Hematopoietic multipotent progenitor cell treated with erythropoietin and hydrocortisone succinate and interleukin-3 and kit ligand, for 17 days (in vitro differentiated cells): ENCODE measurements at places on chromosomes 1 and 21.

GRCh38 chr1:193662030-193662429, 475.6 kb upstream of the B3GALT2 start:
- DNase-seq = no peak

DNA sequence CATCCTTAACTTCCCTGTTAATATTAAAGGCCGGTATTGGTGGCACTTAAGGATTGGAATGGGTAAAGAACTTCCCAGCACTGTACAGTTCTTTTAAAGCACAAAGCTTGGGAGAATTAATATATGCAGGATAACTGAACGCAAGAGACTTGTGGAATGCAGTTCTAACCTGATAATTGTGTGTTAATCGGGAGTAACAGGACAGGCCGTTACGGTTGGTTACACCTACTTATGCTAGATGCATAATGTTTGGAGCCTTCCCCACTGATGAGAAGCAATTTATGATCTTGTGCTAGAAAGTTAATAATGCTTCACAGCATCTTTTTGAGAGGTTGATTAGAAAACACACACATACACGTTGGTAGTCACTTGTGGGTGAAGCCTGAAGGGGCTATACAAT, 7.0 kb downstream of the CHTOP start:
- DNase-seq = no peak

GRCh38 chr1:236623371-236624166, 19.3 kb upstream of the HEATR1 start:
- DNase-seq = no peak

DNA sequence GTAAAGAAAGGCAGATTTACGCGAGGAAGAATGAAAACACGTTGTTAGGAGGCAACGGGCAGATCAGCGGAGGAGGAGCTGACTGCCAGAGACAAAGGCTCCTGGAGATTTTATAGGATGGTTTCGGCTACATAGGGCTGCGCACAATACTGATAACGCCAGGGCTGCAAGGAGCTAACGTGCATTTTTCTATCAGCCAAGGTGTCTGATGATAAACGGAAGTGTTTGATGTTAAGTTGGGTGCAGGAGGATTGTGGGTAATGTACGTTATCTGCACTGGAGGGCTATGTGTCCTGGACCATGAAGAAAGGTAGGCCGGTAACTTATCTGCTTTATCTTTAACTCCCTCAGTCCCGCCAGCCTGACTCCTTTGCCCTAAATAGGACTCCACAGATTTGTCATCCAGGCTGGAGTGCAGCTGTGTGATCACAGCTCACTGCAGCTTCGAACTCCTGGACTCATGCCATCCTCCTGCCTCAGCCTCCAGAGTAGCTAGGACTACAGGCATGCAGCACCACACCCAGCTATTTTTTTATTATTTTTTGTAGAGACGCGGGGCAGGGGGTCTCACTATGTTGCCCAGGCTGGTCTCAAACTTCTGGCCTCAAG, 29.6 kb downstream of the SETD4 start:
- no peak for DNase-seq

DNA sequence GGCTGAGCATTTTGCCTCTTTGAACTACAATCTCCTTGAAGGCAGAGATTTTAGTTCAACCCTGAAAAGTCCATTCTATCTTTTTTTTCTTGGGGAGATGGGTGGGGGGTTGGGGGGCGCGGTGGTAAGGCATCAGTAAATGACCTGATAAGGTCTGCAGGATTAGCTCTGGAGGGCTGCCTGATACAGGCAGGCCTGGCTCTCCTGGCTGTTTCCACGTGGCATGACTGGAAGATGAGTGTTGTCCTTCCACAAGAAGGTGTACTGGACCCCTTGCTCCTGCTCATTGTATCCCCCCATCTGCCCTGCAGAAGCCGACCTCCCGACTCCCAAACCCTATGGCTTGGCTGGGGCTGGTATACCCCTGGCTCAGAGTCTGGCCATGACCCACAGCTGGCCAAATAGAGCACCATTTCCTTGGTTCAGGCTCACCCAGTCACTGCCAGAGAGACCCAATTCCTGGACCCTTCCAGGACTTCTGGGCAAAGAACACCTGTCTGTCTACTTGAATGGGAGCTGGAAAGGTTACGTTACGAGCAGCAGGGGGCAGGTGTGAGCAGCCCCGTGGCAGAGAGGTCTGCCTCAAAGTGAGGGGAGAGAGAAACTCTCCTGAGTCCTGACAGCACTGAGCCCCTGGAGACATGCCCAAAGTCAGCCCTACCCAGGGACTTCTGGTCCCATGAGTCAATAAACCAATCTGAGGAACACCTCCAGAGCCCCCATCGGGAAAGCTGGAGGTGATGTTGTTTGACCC, 17.0 kb downstream of the DHRS3 start:
- DNase-seq = no peak

DNA sequence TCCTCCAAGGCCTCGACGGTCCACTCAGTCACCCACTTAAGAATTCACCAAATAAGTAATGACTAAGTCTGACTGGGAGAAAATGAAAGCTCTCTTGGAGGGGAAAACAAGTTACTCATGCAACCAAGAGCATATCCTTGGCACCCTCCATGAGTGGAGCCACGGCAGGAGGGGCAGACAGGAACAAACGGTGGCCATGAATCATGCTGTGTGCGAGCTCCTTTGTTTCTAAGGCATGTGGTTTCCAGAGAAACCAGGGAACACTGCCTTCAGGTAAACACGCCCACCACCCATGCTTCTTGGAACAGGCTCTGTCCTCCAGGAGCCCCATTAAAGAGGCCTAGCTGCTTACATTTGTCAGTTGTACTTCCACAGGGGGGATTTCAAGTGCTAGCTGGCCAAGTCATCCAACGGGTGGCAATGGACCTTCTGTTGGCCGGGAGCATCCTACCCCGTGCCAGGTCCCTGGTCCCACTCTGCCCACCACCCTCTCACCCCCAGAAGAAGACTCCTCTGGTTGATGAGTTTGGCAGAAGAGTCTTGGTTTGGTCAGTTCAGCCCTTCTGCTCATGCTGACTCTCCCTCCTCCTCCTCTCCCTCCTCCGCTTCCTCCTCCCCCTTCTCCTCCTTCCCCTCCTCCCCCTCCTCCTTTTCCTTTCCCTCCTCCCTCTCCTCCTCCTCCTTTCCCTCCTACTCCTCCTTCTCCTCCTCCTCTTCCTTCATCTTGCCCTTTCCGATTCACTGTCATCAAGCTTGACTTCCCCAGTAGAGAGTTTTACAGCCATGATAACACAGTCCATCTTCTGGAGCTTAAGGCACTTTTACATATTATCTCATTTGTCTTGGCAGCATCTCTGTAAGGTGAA, 107.6 kb downstream of the CCDC185 start:
- no peak for DNase-seq

- DNase-seq = no peak
These were observed 453.3 kb downstream of the COL11A1 start for GRCh38 chr1:102655034-102655433.

GRCh38 chr1:22247527-22248245, 104.8 kb upstream of the WNT4 start:
- no peak for DNase-seq

DNA sequence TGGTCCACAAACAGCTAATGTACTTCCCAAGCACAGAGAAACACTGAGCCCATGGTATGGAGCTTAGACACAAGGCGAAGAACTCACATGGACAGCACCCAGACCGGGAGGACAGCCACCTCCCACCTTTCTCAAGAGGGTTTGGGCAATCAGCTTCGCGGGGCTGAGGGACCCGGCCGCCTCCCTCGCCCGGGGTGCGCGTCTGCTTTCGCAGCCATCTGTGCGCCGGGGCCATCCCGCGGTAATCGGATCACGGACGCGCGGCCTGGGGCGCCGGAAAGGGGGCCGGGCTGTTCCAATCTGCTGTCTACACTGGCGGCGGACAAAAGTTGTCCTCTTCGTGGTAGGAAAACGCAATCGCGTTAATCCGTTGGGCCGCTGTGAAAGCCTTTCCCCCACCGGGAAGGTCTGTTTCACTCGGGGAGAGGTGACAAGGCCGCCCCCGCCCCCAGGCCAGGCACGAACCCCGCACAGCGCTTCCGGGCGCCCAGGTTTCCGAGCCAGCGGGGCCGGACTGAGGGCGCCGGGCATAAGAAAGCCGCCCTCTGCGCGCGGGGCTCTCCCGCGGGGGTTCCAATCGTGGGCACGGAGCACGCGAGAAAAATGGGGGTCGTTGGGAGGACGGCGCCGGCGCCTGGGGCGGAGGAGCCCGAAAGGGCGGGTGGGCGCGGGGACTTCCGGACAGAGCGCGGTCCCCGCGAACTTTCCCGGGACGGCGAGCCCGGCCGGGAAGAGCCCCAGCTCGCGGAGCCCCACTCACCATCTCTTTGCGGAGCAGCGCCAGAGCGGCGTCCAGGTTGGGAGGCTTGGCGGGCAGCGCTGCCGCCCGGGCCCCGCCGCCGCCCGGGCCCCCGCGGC, 664 bp downstream of the FAM89A start:
- no peak for DNase-seq

DNA sequence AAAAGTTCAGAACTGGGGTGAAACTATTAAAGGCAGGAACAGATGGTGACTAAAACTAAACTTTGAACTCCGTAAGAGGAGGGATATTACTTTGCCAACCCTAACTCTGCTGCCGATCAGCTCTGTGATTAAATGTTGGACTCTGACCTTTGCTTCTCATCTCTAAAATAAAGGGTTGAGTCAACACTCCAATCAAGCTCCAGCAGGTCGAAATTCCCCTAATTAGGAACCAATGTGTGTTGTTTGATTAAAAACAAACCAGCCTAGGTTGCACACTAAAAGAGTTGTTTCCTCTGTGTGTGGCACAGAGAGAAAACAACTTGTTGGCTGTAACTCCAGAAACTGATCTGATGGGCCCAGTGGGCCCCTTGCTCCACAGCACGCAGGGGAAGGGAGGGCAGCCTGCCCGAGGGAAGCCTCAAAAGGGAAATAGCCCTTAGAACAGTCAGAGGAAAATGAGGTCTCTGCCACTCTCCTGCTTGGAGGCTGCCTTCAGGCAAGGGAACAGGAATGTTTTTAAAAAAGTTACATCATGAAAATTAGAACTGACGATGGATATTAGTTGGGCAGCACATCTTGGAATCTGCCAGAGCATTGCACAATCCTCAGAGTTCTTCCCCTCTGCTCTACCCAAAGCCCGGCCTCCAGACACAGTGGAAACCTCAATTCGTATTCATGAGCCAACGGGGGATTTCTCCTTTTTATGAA, 69.3 kb downstream of the KCTD3 start:
- DNase-seq = no peak
